CD4-positive, alpha-beta memory T cell (primary cell): ENCODE measurements at places on chromosomes 1 and 21. TPM values are rescaled to one million over a fixed set of nuclear protein-coding genes. Genes with fewer than 3 reads are reported as not detected.
A peak's percentile ranks its signal among the peaks of the same experiment; 100 is the strongest.

FMO5 gene
- total RNA-seq, result 1.5 TPM

HENMT1 gene
- total RNA-seq, result 19.1 TPM

SYNC gene
- total RNA-seq, result not detected

RNU1-3 gene
- 3,866 TPM for total RNA-seq

IFNAR2 gene
- total RNA-seq, result 76.5 TPM

TMEM82 gene
- not detected for total RNA-seq

ARHGAP29 gene
- not detected for total RNA-seq

C1orf141 gene
- total RNA-seq, result not detected

DISP1 gene
- total RNA-seq, result 3.9 TPM

DNA sequence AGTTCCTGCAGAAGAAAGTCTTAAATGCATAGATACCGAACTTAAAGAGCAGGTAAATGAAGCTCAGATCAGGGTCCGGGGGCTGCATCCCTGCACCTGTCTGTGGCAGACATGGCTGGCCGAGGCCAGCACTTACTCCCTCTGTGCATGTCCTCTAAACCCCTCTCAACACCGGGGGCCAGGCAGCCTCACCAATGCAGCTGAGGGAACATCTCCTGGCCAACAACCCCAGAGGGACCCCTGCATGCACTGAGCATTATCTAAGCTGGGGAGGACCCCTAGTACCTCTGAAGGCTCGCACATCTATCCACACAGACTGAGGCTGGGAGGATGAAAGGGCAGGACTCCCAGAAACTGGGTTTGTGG is 18.4 kb downstream of the TTC34 start:
- H3K4me1 ChIP-seq, result no peaks in the 10 kb centered on the region
- H3K27ac ChIP-seq, result no peak overlapping the region
- DNase-seq, result no peak
- peaks cover 1% of the 10 kb centered on the region for H3K27me3 ChIP-seq
- H3K4me3 ChIP-seq, result no peak overlapping the region

DNA sequence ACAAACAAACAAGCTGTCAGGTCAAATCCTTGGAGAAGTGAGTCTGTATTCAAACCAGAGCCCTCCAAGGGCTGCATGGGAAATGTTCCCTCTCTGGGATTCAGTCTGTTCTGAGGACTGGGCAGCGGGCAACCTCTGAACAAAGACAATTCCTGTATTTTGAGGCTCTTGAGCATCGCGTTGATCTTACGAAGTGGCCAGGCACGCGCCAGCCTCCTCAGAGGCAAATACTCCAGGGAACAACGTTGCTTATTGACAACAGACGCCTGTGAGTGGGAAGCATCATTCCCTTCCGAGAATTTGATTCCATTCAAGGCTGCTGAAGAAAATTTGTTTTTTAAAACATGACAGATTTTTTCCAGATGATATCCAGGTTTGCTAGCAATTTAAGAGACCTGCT is 20.0 kb upstream of the TACSTD2 start:
- H3K27ac ChIP-seq, result no peak overlapping the region

- no peak overlapping the region for H3K27ac ChIP-seq
- no peaks in the 10 kb centered on the region for H3K36me3 ChIP-seq
- H3K4me1 ChIP-seq, result no peaks in the 10 kb centered on the region
- H3K4me3 ChIP-seq, result no peak overlapping the region
- H3K27me3 ChIP-seq, result no peaks in the 10 kb centered on the region
- DNase-seq, result no peak
Observed at GRCh38 chr21:28856588-28857250, 136.0 kb downstream of the LTN1 start.

- no peak overlapping the region for H3K4me3 ChIP-seq
- peaks cover 9% of the 10 kb centered on the region for H3K4me1 ChIP-seq
- DNase-seq, result no peak
- no peaks in the 10 kb centered on the region for H3K27me3 ChIP-seq
- H3K36me3 ChIP-seq, result no peaks in the 10 kb centered on the region
Observed at GRCh38 chr1:225482421-225482950, 54.6 kb upstream of the LBR start.

- no peak for DNase-seq
- no peaks in the 10 kb centered on the region for H3K27me3 ChIP-seq
- H3K36me3 ChIP-seq, result no peaks in the 10 kb centered on the region
- H3K4me3 ChIP-seq, result no peak overlapping the region
Observed at GRCh38 chr1:208985231-208985630, 598.3 kb upstream of the CAMK1G start.

DNA sequence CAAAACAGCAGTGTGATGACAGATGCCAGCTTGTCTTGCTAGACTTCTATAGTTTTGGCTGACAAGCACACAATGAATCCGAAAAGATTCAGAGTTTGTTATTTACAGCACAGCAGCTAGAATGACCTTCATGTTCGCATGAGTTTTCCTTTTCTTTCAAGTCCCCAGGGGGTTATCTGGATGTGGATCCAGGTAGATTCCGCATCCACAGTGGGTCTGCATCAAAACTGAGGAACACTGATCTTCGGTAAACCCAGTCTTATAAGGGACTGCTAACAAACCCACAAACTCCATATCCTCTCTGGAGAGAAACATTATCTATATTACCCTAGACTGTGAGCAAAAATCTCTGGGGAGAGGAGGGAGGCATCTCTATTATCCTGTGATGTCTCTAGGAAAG is 69.0 kb upstream of the DEPDC1 start:
- DNase-seq, result no peak
- no peaks in the 10 kb centered on the region for H3K36me3 ChIP-seq
- no peak overlapping the region for H3K27ac ChIP-seq
- no peaks in the 10 kb centered on the region for H3K27me3 ChIP-seq
- H3K4me3 ChIP-seq, result no peak overlapping the region

DNA sequence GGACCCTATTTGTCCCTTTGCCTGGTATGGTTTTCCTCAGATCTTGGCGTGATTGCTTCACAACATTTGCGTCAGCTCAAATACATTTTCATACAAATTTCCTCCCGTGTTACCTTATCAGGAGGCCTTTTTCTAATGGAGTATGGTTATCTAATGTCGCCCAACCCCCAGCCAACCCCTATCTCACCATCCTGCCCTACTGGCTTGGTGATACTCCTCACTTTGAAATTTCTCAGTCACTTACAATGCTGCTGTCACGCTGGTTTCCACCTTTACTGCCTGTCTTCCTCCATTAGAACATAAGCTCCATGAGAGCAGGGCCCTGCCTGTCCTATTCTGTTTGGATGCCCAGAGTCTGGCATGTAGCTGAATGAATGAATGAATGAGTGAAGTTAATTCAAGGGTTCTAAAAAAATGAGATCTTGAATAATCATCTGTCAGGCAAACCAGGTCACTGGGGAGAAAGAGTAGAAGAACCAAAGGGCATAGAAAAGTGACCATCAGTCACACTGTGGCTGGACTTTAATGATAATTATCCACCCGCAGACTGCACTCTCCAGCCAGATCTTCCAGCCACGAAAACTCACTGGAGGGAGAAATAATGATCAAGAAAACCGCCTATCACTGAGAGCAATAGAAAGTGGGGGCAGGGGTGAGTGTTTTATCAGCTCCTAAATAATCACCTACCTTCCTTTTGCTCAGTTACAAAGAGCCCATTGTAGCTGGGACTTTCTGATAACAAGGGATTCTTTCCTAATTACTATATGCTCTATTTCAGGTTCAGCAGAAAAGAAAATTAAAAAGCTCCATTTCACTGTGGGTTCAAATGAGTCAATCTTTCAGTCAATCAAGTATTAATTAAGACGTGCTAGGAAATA is 21.3 kb downstream of the KIAA0040 start:
- no peak overlapping the region for H3K4me3 ChIP-seq
- H3K36me3 ChIP-seq, result peaks cover 24% of the 10 kb centered on the region
- H3K27ac ChIP-seq, result no peak overlapping the region
- no peak for DNase-seq
- peaks cover 37% of the 10 kb centered on the region for H3K4me1 ChIP-seq

- H3K27ac ChIP-seq, result no peak overlapping the region
- no peaks in the 10 kb centered on the region for H3K4me1 ChIP-seq
- no peak overlapping the region for H3K4me3 ChIP-seq
- H3K27me3 ChIP-seq, result no peaks in the 10 kb centered on the region
Observed at GRCh38 chr1:15501208-15502032, 22.6 kb downstream of the CASP9 start.

GRCh38 chr1:202810193-202810614 is 550 bp upstream of the PCAT6 start:
- H3K4me1 ChIP-seq, result peaks cover 41% of the 10 kb centered on the region
- no peaks in the 10 kb centered on the region for H3K36me3 ChIP-seq
- H3K4me3 ChIP-seq, result peak overlapping the region; percentile 93
- H3K27me3 ChIP-seq, result no peaks in the 10 kb centered on the region
- H3K27ac ChIP-seq, result peak overlapping the region; percentile 49

DNA sequence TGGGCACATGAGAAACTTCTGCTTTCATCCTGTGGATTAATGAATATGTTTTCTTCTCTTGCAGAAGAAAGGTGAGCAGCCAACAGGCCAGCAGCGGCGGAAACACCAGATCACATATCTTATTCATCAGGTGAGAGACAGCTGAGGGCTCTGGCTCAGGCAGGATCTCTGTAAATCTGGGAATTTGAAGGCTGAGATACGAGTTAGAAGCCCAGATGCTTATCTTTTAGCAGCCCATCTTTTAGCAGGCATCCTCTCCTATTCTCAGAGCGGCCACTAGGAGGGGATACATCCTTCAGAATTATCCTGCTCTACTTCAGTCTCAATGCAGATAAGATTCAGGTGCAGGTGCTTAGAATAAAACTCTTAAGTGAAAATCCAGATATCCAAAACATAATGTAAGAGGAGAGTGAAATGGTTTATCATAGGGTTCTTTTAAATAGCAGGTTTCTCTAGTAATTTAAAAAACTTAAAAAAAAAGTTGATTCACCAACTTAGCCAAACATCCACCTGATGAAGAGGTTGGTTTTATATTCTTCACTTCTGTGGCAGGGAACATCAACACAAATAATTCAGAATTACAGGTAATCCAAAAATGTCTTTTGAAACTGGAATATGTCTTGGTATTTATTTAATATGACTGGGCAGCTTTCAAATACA is 19.3 kb downstream of the SH2D2A start:
- peaks cover 17% of the 10 kb centered on the region for H3K4me1 ChIP-seq
- peak; percentile 71 for DNase-seq
- peaks cover 60% of the 10 kb centered on the region for H3K36me3 ChIP-seq
- H3K27me3 ChIP-seq, result no peaks in the 10 kb centered on the region
- H3K4me3 ChIP-seq, result no peak overlapping the region

DNA sequence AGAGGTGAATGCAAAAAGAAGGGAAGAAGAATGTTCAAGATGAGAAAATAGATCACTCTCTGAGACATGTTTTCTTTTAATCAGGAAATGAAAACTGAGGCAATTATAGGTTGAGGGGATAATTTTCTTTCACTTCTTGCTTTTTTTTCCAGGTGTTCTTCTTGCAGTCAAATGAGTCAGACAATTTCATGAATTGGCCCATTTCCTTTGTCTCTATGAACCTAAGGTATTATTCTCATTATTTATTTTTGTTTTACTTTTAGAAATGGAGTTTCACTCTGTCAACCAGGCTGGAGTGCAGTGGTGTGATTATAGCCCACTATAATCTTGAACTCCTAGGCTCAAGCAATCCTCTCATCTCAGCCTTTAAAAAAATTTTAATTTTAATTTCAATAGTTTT is 3.5 kb upstream of the VASH2 start:
- DNase-seq, result no peak
- no peak overlapping the region for H3K4me3 ChIP-seq

- H3K36me3 ChIP-seq, result no peaks in the 10 kb centered on the region
- peaks cover 23% of the 10 kb centered on the region for H3K4me1 ChIP-seq
- H3K27ac ChIP-seq, result no peak overlapping the region
- DNase-seq, result no peak
Observed at GRCh38 chr1:19557609-19558051, 72.3 kb upstream of the CAPZB start.

- no peaks in the 10 kb centered on the region for H3K27me3 ChIP-seq
- no peak overlapping the region for H3K4me3 ChIP-seq
- DNase-seq, result no peak
- H3K27ac ChIP-seq, result no peak overlapping the region
- no peaks in the 10 kb centered on the region for H3K36me3 ChIP-seq
- no peaks in the 10 kb centered on the region for H3K4me1 ChIP-seq
Observed at GRCh38 chr21:20186186-20186585, 812.0 kb upstream of the NCAM2 start.
